ENCODE measurements at places on chromosomes 7 and 10.

DNA sequence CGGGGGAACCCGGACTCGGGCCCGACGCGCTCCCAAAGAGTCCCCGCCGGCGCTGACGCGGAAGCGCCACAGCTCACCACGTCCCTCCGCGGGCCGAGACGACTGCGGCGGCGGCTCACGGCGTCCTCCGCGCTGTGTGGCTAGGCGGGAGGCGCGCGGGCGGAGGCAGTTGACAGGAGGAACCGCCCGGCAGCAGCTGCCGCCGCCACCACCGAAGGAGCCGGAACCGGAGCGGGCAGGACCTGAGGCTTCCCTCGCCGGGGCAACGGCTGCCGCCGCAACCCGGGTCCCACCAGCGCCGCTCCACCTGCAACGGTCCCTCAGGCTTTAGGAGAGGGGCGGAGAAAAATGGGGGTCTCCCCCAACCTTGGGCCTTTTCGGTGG, 334 bp downstream of the ZNF800 start:
- DNase-seq = no peak

GRCh38 chr10:82335831-82336230, 460.8 kb downstream of the NRG3 start:
- DNase-seq = no peak

DNA sequence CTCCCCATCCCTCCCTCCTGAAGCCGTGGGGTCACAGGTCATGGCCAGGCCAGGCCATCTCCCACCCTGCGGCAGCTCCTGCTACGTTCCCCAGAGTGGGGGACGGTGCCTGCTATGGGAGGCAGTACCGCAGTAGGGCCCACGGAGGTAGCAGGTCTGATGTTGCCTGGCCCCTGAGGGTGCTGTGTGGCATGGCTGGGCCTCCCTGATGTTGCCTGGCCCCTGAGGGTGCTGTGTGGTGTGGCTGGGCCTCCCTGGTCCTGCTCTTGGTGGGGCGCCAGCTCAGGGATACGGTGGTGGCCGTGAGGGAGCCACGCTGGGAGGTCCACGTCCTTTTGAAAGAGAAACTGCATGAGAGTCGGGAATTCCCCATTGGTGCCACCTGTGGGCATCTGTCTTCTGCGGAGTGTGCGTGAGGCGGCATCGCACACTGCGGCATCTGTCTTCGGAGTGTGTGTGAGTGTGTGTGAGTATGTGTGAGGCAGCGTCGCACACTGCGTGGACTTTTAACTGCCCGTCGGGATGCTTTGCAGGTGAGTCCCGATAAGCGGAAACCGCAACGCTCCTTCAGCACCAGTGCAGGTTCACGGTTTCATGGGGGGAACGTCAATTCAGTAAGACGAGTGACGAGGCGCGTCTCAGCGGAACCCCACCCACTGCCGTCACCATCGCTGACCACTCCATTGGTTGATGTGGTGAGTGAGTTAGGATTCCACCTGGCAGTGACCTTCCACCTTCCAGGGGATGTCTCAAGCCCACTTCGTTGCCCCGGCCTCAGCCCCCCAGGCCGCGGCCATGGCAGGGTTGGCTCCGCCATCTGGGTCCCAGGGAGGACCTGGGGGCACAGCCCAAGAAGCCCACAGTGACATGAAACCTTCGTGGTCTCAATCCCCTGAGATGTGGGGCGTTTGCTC, 51.2 kb upstream of the CFAP46 start:
- DNase-seq = no peak

DNA sequence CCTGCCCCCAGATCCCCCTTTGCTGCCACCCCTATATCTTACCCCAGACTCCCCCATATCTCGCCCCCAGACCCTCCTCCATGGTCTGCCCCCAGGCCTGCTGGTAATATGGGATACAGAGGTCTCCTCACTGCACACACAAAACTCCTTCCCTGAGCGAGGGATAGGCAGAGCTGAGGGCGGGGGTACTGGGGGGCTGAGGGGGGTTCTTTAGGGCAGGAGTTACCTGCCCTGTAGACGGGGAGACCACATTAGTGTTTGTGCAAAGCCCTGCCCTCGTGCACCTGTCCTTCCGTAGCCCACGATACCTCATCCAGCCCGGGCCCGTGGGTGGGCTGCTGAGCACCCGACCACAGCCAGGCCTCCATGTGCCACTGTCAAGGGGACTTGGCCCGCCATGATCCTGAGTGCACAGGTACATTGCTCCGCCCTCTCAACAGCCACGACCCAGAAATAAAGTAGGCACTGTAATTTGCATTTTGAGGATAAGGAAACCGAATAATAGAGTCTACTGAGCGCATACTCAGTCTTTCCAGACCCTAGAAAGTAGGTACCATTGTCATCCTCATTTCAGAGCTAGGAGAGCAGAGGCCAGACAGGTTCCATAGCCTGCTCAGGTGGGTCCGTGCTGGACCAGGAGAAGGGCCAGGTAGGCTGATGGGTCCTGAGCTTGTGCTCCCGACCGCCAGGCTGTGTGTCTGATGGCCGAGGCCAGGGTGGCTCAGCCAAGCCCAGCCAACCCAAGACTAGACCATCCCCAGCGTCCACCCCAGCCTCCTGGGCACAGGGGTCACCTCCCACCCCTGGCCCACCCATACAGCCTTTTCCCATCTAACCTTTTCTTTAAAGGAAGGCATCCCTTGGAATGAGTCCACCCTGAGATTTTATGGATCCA, 115.2 kb downstream of the LHPP start:
- no peak for DNase-seq

DNA sequence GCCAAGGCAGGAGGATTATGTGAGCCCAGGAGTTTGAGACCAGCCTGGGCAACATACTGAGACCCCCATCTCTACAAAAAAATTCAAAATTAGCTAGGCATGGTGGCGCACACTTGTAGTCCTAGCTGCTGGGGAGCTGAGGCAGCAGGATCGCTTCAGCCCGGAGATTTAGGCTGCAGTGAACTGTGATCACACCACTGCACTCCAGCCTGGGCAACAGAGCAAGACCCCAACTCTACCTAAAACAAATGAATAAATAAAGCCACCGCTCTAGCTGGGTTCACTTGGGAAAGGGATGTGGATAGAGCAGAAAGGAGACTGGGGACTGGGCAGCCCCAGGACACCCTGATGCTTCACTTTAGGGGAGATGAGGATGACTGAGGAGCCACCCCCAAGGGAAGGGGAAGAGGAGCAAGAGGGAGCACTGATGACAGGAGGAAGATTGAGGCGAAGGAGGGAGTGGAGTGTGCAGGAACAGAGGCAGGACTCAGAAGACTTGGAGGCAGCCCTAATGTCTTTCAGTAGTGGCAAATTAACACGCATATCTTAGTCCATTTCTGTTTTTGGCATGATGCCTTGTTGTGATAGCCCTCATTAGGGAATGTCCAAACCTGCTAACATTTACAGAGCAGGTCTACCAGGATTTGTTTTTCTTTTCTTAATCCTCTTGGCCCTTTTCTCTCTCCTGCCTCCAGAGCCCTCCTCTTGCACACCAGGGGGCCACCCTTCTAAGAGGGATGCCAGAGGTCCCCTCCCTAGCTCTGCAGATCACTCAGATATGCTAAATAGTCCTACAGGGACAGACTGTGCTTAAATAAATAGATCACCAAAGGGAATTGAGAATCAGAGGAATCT, 88.3 kb downstream of the C10orf105 start:
- DNase-seq = no peak

DNA sequence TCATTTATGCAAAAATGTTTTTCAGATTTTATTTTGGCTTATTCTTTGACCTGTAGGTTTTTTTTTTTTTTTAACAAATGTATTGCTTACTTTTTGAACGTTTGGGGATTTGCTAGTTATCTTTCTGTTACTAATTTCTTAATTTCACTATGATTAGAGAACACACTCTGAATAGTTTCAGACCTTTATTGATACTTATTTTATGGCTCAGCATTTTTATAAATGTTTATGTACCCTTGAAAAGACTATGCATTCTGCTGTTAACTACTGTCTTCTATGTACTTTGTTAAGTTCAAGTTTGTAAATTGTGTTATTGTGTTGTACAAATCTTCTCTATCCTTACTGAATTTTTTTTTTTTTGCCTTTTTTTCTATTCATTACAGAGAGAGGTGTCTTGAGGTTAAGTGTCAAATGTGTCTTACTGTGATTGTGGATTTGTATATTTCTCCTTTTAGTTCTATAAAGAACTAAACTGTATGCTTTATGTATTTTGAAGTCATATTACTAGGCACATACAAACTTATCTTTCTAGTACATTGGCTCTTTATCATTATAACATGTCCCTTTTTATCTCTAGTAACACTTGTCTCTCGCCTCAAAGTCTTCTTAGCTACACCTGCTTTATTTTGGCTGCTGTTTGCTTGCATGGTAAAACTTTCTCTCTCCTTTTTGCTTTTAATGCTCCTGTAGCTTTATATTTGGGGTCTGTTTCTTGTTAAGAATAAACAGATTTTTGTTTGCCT, 8.1 kb downstream of the MKLN1 start:
- no peak for DNase-seq

DNA sequence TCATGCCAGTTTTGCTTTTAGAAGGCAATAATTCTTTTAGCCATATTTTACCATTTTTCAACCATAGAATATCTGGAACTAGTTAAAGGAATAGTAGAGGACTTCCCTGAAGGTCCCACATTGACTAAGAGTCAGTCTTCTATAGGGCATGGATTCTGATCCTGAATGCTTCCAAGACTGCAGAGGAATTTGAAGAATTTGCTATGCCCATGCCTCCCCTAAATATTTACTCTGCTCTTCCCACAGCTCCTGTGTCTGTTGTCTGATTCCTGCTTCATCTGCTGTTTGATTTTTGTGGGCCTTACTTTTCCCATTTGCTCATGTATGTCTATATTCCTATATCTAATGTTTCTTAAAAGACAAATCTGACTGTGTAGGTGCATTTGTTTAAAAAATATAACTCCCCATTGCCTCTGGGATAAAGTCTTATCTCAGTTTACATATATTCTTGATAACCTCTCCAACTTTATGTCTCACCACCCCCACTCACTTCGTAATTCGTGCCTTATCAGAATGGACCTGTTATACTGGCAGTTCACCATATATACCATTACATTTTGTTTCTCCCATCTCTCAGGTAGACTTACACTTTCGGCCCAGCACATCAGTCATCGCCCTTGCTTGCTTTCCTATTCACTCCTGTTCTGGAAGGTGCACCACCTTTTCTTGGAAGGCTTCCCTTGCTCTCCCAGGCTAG, 33.9 kb downstream of the LRRC4 start:
- no peak for DNase-seq

DNA sequence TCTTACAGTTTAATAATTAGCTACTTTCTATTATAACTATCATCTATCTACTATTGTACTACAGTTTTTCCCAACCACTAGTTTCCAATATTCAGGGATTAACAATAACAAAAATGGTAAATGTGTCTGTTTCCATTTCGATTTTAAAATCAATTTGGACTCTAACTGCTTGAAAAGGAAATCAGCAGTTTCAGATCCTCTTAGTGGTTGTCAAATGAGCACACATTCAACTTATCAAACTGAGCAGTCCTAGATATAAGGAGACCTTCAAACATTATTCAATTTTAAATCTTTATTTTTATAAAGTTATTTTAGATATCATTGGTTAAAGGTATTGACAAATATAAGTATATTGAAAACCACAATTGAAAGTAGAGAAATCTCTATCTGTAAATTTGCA, 46.8 kb upstream of the CD36 start:
- no peak for DNase-seq

GRCh38 chr10:72660220-72660619, 31.7 kb upstream of the MCU start:
- no peak for DNase-seq

DNA sequence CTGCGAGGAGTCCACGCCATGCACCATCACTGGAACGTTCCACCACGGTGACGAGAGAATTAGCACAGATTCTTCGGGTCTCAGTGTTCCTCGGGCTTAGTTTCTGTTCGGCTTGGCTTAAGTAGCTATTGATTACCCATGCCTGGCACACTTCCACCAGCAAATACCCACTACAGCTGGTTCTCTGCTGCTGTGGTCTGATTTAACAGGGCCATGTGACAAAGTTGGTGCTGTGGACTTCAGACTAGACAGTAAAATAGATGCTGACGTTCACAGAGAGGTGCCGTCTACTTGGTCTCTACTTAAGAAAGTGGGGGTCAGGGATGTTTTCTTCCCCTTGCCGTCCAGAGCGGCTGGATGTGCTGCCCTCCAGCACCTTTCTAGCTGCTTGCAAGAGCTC, 11.6 kb downstream of the GNA12 start:
- DNase-seq = no peak

GRCh38 chr7:42720991-42721796, 190.7 kb downstream of the C7orf25 start:
- no peak for DNase-seq

- DNase-seq = no peak
Observed at GRCh38 chr7:106041140-106041717, 70.9 kb downstream of the SYPL1 start.

GRCh38 chr7:105016709-105017656, 3.0 kb downstream of the KMT2E start:
- DNase-seq = no peak

DNA sequence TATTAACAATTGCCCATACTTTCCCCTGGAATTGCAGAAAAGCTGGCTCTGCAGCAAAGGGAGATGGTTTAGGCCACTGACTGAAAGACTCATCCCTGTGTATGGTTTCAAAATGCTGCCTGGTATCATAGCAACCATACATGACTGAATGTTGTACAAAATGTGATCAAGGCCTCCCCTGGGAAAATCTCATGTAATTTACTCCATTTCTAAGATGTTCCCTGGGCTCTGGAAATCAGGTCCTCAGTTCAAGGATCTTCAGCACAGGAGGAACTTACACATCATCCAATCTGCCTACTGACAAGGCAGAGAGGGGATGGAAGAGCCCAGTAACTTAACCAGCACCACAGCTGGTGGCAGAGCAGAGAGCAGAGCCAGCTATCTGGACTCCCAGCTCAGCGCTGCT, 111.8 kb downstream of the JAZF1 start:
- no peak for DNase-seq

DNA sequence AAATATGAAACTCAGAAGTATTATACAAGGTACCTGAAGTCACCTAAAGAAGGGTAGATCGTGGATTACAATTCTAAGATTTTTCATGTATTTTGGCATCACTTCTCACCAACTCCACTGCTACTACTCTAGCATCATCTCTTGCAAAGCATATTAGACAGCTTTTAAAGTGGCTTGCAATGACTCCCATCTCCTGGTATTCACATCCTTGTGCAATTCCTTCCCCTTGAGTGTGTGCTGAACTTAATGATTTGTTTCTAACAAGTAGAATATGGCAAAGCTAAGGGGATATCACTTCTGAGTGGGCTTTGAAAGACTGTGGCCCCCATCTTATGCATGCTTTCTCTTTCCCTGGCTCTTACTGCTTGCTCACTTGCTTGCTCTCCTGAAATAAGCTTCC, 280.2 kb downstream of the SNX13 start:
- no peak for DNase-seq

Data from activated CD4-positive, alpha-beta T cell treated with anti-CD3 and anti-CD28 coated beads, Interleukin-2, amount 50 U/mL, for 24 hours (primary cell).